ENCODE measurements at places on chromosomes 2 and 18. TPM values are rescaled to one million over a fixed set of nuclear protein-coding genes. Genes with fewer than 3 reads are reported as not detected.

- H3K4me1 ChIP-seq: peaks cover 4% of the 10 kb centered on the region
- no peaks in the 10 kb centered on the region for H3K27me3 ChIP-seq
- no peak overlapping the region for H3K27ac ChIP-seq
- no peaks in the 10 kb centered on the region for H3K36me3 ChIP-seq
- DNase-seq: no peak
These were observed 134.1 kb upstream of the GLI2 start for GRCh38 chr2:120601566-120601965.

Gene TIA1
- total RNA-seq: 56.2 TPM

Gene MYO7B
- total RNA-seq: 0.17 TPM

Gene CFC1
- total RNA-seq: not detected

Gene CXCR1
- 1.8 TPM for total RNA-seq

DNA sequence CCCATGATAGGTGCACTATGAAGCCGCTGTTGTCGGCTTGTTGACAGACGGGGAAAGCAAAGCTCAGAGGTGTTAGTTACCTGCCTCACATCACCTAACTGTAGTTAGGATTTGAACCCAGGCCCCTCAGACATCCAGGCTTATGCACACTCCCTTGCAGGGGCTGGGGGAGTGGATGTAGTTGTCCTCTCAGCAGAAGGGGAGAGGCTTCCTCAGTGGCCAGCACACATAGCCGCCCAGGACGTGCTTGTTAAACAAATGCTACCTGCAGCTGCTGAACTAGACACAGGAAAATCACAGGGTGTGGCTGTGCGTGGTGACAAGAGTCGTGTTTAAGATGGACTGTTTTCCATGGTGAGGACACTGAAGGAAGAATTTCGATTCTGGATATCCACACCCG is 39.2 kb downstream of the GREB1 start:
- no peaks in the 10 kb centered on the region for H3K27me3 ChIP-seq
- no peaks in the 10 kb centered on the region for H3K36me3 ChIP-seq
- no peak overlapping the region for H3K4me3 ChIP-seq
- no peak for DNase-seq

GRCh38 chr2:71669628-71670429 is 216.5 kb downstream of the DYSF start:
- H3K4me1 ChIP-seq: no peaks in the 10 kb centered on the region
- DNase-seq: no peak
- H3K27ac ChIP-seq: no peak overlapping the region
- no peak overlapping the region for H3K4me3 ChIP-seq

- no peak overlapping the region for H3K4me3 ChIP-seq
- H3K4me1 ChIP-seq: no peaks in the 10 kb centered on the region
- DNase-seq: no peak
- H3K27me3 ChIP-seq: no peaks in the 10 kb centered on the region
- no peak overlapping the region for H3K27ac ChIP-seq
These were observed 236.3 kb downstream of the KIAA1328 start for GRCh38 chr18:37065254-37065653.

- H3K27ac ChIP-seq: no peak overlapping the region
- H3K4me1 ChIP-seq: peaks cover 2% of the 10 kb centered on the region
- no peak overlapping the region for H3K4me3 ChIP-seq
- H3K36me3 ChIP-seq: no peaks in the 10 kb centered on the region
- no peak for DNase-seq
These were observed 20.2 kb upstream of the TNS1 start for GRCh38 chr2:218022851-218023530.

Gene MAP4K4
- 33.7 TPM for total RNA-seq

DNA sequence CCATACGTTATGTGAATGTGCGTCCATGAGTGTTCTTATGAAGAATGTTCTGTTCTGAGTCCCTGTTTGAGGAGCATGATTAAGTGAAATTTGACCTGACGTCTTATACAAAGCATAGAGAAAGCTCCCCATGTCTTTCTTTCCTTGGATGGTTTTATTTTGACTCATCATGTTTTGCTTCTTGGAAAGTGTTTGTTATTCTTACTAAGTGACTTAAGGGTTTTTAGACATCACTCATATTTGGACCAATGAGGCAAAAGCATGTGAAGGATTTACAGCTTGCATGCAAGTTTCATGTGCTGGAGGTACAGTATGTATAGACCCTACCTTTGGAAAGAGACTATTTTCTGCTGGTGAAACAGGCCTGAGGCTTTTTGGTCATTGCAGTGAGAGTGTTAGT is 33.5 kb upstream of the ZEB2 start:
- DNase-seq: no peak
- no peaks in the 10 kb centered on the region for H3K4me1 ChIP-seq
- no peaks in the 10 kb centered on the region for H3K36me3 ChIP-seq
- H3K27me3 ChIP-seq: no peaks in the 10 kb centered on the region
- no peak overlapping the region for H3K4me3 ChIP-seq

DNA sequence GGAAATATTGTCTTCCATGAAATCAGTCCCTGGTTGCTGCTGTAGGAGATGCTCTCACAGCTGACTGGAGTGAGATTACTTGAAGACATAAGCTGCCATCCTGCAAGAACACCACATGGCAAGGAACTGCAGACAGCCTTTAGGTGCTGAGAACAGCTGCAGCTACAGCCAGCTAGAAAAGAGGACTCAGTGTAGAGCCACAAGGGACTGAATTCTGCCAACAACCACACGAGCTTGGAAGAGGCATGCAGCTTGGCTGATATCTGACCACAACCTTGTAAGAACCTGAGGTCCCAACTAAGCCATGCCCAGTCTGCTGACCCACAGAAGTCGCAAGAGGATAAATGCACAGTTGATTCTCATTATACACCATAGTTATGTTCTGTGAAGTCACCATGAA is 181.8 kb upstream of the ARL4C start:
- no peak overlapping the region for H3K4me3 ChIP-seq
- H3K36me3 ChIP-seq: no peaks in the 10 kb centered on the region
- no peak for DNase-seq
- peaks cover 38% of the 10 kb centered on the region for H3K4me1 ChIP-seq
- no peaks in the 10 kb centered on the region for H3K27me3 ChIP-seq

- DNase-seq: no peak
- no peaks in the 10 kb centered on the region for H3K27me3 ChIP-seq
- H3K36me3 ChIP-seq: no peaks in the 10 kb centered on the region
These were observed 524 bp upstream of the SERTAD2 start for GRCh38 chr2:64654063-64654811.

- H3K36me3 ChIP-seq: no peaks in the 10 kb centered on the region
- DNase-seq: no peak
- H3K4me1 ChIP-seq: peaks cover 12% of the 10 kb centered on the region
- H3K4me3 ChIP-seq: no peak overlapping the region
- no peaks in the 10 kb centered on the region for H3K27me3 ChIP-seq
These were observed 295.8 kb downstream of the AFF3 start for GRCh38 chr2:99846462-99847107.

- no peaks in the 10 kb centered on the region for H3K36me3 ChIP-seq
- DNase-seq: no peak
- no peak overlapping the region for H3K27ac ChIP-seq
- H3K4me1 ChIP-seq: no peaks in the 10 kb centered on the region
- H3K4me3 ChIP-seq: no peak overlapping the region
These were observed 410.6 kb downstream of the PIK3C3 start for GRCh38 chr18:42365591-42365990.

Gene SPP2
- 76.7 TPM for total RNA-seq

DNA sequence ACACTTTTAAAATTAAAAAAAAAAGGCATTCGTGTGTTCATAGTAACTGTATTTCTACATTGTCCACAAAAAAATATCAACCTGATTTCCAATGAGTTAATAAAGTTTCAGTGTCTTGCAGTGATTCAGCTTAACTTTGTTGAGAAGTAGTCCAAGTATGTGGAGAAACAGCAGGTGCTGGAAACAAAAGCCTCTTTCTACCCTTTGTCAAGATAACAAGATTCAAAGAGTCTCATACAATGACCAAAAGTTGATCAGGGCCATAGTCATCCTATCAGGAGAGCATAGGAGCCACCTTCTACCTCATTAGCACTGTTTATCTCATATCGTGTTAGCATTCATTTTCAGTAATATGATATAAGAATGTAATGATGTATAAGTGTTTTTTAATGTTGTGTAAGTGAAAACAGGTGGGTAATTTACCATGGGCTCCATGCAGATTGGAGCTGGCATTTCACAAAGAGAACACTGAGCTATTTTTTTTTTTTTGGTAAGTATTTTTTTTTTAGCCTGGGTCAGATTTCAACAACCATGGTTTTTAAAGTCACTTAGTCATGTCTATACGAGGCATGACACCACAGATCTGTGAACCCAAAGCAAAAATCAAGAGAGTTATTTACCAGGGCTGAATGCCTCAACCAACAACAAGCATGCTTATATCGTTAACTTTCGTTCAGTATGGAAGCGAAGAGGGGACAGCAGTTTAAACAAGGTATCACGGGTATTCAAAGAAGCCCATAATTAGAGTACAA is 165.0 kb upstream of the ZNF521 start:
- H3K4me1 ChIP-seq: no peaks in the 10 kb centered on the region
- no peaks in the 10 kb centered on the region for H3K27me3 ChIP-seq
- DNase-seq: no peak
- no peak overlapping the region for H3K4me3 ChIP-seq
- no peaks in the 10 kb centered on the region for H3K36me3 ChIP-seq

GRCh38 chr2:3940661-3941060 is 237.3 kb downstream of the DCDC2C start:
- DNase-seq: no peak
- H3K4me3 ChIP-seq: no peak overlapping the region
- H3K36me3 ChIP-seq: no peaks in the 10 kb centered on the region
- no peaks in the 10 kb centered on the region for H3K4me1 ChIP-seq

- no peaks in the 10 kb centered on the region for H3K4me1 ChIP-seq
- H3K4me3 ChIP-seq: no peak overlapping the region
- DNase-seq: no peak
- H3K27me3 ChIP-seq: no peaks in the 10 kb centered on the region
- no peak overlapping the region for H3K27ac ChIP-seq
These were observed 173.8 kb downstream of the BCL11A start for GRCh38 chr2:60379684-60380083.

DNA sequence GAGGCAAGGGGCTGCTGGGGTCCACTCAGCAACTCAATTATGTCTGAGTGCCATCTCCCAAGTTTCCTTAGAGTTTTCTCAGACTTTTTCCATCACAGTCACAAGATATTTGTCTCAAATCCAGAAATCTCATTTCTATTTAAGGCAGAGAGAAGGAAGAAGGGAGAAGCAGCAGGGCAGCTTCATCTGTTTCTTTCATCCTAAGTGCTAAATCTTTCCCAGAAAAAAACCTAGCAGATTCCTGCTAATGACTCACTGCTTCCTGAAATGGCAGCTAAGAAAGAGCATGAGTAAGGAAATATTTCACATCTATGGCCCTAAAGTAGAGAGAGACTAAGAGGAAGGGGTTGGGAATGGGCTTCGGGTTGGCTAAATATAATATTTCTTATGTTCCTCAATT is 88.0 kb downstream of the KYNU start:
- H3K36me3 ChIP-seq: peaks cover 47% of the 10 kb centered on the region
- H3K4me1 ChIP-seq: no peaks in the 10 kb centered on the region
- H3K4me3 ChIP-seq: no peak overlapping the region

Gene CPLX4
- total RNA-seq: not detected

GRCh38 chr2:97707362-97708047 is 5.9 kb upstream of the ZAP70 start:
- no peaks in the 10 kb centered on the region for H3K36me3 ChIP-seq
- no peak overlapping the region for H3K4me3 ChIP-seq
- no peak overlapping the region for H3K27ac ChIP-seq
- H3K4me1 ChIP-seq: no peaks in the 10 kb centered on the region
- H3K27me3 ChIP-seq: no peaks in the 10 kb centered on the region
- no peak for DNase-seq

Measured in liver (tissue), 10 donors.